Activated CD4-positive, alpha-beta T cell treated with anti-CD3 and anti-CD28 coated beads for 48 hours (primary cell): ENCODE measurements at places on chromosomes 1 and 21.

DNA sequence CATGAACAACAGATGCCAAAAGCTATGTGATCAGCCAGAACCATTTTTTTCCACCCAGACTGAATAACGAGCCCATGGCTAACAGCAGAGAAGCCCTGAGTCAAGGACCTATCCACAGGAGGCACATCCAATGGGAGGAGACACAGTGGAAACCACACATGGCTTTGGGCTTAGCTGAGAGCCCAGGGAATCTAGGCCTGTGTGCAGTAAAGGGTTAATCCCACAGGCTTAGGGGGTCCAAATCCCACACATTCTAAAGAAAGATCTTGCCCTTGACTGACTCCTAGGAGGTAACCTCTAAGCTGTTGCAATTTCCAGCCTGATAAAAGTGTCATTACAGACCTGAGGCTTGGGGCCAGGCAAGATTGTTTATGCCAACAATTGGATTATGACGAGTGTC, 194.5 kb downstream of the DSCAM start:
- DNase-seq, result no peak

GRCh38 chr1:55893155-55893554, 678.0 kb upstream of the USP24 start:
- DNase-seq, result no peak

GRCh38 chr1:204258213-204259115, 44.7 kb upstream of the GOLT1A start:
- peak; percentile 60 for DNase-seq

- no peak for DNase-seq
Measured at GRCh38 chr1:14926229-14926628, 227.3 kb upstream of the TMEM51 start.

GRCh38 chr1:29655945-29656850, 419.9 kb downstream of the PTPRU start:
- DNase-seq, result peak; percentile 18

DNA sequence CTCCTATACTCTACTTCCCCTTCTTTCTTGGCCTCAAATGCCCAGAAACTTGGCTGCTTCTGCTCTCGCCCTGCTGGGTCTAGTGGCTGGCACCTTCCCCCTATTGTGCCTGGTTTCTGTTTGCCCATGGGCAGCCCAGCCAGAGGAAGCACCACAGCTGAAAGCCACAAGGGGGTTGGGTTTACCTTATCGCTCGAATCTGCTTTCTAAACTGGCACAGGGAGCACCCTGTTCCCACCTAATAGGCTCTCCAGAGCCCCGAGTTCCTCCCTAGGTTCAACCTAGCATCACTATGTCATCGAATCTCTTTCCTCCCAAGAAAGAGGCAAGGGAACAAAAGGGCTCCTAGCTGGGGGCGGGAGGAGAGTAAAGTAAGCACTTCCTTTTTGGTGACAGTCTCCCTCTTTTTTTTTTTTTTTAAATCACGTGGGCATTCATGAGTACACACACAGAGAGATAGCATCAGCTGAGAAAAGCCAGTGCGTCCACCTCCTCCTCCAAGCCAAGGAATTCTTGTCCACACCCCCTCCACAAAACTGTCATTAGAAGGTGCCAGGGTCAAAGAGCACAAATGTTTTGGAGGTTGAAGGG, 72.8 kb downstream of the PLEKHA6 start:
- DNase-seq, result peak; percentile 35

DNA sequence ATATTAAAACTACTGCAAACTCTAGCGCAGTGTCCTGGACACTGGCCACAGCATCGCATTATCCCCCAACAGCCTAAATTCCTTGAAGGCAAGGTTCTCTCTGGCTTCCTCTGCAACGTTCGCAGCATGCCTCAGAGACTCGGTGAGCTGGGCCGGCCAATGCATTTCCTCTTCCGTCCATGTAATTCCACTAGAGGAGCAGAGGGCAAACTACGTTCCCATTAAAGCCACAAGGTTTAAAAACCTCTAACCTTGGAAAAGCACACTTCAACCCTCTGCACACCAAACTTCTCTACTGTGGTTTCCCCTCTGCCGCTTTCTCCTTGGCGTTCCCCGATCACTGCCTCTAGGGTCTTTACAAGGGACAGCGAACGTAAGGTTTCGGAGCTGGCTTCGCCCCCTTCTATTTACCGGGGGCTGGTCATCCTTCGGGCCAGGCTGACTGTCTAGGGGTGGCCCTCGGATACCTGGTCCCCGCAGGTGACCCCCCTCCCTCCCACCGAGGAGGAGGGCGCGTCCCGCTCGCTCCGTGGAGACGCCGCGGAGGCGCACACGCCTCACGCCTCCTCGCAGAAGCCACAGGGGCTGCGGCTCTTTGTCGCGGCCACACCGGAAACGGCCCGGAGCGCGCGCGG, 456 bp upstream of the SMYD2 start:
- peak; percentile 32 for DNase-seq

GRCh38 chr1:199113265-199113869, 474.5 kb downstream of the PTPRC start:
- peak; percentile 78 for DNase-seq
